ENCODE measurements at places on chromosomes 1 and 21.

DNA sequence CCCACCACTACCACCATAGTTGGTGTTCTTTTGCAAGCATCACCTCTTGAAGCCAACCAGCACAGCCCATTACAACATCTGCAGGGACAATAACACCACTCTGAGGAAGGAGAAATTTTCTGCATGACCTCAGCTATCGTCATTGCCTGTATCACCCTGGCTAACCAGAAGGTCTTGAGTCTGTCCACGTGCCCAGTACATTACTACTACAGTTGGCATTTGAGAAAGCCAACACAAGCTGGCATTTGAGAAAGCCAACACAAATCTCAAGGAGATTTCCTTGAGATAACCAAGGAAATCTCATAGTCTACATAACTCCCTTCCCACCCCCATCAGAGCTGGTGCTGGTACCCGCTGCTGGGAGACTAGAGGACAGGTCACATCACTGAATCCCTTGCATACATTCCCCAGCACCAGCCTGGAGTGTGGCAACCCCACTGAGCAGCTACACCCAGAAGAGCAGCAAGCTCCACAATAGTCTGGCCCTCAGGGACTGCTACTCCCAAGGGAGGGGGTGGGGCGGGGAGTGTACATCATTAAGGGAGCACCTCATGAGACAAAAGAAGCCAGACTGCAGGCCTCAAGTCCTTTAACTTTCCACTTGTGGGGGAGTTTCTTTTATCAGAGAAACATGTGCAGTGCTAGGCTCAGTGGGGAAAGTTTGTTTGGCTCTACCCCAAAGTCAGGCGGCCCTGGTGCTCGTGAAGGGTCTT, 46.0 kb upstream of the GUCA2A start:
- peak; percentile 23 for DNase-seq

DNA sequence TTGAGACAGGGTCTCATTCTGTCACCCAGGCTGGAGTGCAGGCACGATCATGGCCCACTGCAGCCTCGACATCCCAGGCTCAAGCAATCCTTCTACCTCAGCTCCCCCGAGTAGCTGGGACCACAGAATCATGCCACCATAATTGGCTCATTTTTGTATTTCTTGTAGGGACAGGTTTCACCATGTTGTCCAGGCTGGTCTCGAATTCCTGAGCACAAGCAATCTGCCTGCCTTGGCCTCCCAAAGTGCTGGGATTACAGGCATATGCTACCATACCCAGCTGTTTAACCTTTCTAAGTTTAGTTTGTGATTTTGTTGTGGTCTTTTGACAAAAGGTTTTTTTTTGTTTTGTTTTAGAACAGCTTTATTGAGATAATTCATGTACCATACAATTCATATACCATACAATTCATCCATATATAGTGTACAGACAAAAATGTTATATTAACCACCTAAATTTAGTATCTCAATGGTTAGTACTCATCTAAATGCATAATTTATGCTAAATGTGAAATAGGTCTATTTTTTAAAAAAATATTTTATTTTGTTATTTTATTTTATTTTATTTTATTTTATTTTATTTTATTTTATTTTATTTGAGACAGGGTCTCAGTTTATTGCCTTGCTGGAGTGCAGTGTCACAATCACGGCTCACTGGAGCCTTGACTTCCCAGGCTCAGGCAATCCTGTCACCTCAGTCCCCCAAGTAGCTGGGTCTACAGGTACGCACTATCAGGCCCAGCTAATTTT, 8.9 kb downstream of the ZMPSTE24 start:
- DNase-seq = no peak

- no peak for DNase-seq
Measured at GRCh38 chr1:180261524-180262155, 31.6 kb downstream of the LHX4 start.

- no peak for DNase-seq
Measured at GRCh38 chr1:45008516-45008915, 2.6 kb downstream of the HECTD3 start.

GRCh38 chr1:152479792-152480595, 30.6 kb upstream of the LCE5A start:
- no peak for DNase-seq

GRCh38 chr1:15022048-15022447, 131.5 kb upstream of the TMEM51 start:
- DNase-seq = no peak

- no peak for DNase-seq
Measured at GRCh38 chr1:22108339-22109105, 34.4 kb downstream of the WNT4 start.

DNA sequence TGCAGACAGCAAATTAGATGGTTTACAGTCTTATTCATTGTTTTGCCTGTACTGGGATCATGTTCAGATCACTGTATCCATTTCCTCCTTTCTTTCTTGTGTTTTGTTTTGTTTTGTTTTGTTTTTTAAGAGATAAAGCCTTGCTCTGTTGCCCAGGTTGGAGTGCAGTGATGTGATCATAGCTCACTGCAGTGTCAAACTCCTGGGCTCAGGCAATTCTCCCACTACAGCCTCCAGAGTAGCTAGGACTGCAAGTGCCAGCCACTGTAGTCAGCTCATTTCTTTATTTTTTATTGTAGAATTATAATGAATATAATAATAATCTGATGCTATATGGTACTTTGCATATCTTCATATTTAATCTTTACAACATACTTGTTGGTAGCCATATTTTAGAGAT, 403.7 kb upstream of the B3GALT2 start:
- no peak for DNase-seq

- DNase-seq = no peak
Measured at GRCh38 chr1:14910984-14911721, 242.4 kb upstream of the TMEM51 start.

GRCh38 chr1:27993241-27993640, 33.5 kb downstream of the XKR8 start:
- no peak for DNase-seq

DNA sequence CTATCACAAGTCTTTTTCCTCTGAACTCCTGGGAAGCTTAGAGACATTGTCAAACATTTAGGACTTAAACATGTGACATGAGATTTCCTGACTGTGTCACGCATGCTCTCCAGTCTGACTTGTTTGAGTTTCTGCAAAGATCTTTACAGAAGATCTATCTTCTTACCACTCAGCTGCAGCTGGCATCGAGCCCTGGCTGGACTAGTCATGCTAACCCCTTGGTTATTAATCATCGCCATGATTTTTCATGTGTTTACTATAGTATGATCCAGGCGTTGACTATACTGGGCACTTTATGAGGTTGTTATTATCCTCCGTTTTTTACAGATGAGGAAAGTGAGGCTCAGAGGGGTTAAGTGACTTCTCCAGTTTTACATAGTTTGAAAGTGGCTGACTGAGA, 18.1 kb upstream of the IRF2BP2 start:
- no peak for DNase-seq

GRCh38 chr1:6424619-6425593, at the start of gene ESPN:
TSS of gene ESPN (plus strand) at chr1:6424776. CDS start at chr1:6424956, 180 bp downstream.
- DNase-seq = no peak

GRCh38 chr1:22236166-22236565, 93.3 kb upstream of the WNT4 start:
- no peak for DNase-seq

DNA sequence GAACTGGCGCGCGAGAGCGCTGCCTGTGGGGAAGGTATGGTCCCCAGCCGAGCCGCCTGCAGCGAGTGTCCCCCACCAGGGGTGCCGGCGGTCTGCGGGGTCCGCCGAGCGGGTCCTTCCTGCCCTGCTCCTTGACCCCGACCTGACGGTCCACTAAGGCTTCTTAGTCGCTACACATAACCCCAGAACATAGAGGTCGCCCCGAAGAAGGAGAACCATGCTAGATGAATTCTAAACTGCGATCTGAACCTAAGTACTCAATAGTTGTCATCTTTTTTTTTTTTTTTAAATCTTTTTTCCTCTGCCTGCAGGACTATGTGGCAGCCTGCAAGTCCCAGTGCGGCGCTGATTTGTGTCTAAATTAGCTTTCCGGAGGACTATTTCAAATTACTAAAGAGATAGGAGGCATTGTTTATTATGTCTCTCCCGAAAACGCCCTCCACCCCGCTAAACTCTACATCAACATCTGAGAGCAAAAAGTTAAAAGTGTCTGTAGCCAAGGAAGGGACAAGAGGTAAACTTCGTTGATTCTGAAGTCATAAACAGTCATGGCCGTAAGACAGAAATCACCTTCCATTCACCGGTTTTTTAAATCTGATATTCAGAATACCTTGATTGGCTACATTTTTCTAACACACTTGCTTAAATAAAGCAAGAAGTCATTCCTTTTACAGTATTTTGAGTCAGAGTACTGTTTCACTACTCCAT, 476 bp downstream of the AXDND1 start:
- no peak for DNase-seq

DNA sequence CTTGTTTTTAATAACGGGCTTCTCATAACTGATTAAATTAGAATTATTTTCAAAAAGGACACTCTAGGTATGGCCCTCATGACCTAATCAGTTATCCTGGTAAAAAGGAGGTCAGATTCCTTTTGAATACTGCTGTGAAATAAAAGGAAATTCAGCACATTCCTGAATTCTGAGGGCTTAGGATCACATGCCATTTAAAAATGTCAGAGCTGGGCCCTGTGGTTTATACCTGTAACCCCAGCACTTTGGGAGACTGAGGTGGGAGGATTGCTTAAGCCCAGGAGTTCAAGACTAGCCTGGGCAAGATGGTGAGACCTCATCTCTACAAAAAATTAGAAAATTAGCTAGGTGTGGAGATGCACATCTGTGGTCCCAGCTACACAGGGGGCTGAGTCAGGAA, 18.0 kb upstream of the RABGGTB start:
- no peak for DNase-seq
